ENCODE measurements at places on chromosomes 2 and 18.

DNA sequence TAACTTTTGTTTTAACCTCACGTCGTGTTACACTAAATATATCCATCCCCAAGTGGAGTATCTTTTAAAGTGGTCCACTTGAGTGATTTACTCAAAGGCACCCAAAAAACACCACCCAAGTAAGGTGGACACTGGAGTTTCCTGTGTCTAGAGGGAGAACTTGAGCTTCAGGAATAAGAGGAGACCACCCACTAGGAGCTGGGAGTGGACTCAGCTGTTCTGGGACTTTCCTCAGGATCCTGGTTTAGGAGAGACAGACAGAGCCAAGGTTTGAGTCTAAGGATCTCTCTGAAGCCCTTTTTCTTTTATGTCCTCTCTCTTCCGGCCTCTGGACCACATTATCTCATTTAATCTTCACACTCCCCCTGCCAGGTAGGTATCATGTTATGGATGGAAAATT is 150.7 kb downstream of the GBX2 start:
- DNase-seq: no peak

DNA sequence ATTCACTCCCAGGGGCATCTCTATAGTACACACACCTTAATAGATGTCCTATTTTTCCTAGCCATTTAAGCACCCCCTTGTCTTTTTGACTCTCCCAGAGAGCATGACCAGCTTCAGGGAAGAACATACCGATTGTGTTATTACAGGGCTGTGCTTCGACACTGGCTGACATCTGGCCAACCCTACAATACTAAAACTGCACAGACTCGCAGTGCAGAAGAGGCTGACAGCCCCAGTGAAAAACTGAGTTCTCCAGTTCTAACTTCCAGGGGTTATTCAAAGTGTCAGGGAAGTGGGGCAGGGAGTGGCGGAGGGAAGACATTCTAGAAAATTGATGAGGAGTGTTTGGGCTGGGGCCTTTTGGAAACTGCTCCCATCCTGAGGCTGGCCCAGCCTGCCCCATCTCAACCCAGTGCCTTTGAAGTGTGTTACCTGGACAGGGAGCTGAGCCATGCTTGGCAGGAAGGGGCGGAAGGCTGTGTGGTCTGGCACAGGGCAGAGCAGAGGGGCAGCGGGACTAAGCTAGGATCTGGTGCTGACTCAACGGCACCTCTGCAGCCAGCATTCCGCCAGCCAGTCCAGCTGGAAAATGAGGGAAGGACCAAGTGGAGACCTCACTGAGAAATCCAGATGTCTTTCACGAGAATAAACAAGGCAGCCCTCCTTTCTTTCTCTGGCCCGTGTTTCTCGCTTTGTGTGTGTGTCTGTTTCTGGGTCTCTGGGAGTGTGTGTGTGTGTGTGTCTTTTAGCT is 15.4 kb upstream of the IGFBP5 start:
- no peak for DNase-seq

DNA sequence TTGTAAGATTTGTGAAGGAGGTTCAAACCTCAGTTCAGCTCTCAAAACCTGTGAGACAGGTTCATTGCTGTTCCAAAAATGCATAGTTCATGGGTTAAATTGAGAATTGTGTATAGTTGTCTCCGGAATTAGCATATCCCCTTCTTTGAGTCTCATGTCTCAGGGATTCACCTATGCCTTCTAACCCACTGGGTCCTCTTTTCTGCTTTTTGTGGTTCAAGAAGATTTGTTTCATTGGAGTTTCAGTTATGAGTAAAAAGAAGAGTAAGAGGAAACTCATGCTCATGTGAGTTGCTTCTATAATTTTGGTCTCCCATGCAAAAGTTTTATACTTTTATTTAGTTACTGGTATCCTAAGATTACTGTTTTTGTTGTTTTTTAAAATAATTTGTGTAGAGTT is 1219.8 kb upstream of the ZEB2 start:
- DNase-seq: no peak

- no peak for DNase-seq
Observed at GRCh38 chr18:58252166-58252565, 208.1 kb downstream of the NEDD4L start.

DNA sequence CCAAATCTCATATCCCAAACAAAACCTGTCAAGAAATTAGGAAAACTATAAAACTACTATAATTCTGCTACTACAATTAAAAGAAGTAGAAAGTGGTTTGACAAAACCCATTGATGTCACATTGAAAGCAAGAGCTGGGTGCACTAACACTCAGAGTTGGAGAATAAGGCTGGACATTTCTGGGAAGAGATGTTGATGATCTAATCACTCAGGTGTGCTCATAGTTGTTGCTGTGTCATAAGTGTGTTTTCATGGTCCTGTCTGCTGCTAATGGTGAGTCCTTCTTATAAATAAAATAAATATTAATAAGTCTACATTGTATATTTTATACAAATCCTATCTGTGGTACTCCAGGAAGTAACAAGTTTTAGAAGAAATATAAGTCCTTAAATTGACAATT is 168.2 kb upstream of the LRP1B start:
- DNase-seq: no peak

Data from suppressor macrophage treated with lipopolysaccharide for 1 hour (primary cell).